Inflammatory macrophage treated with lipopolysaccharide for 4 hours (primary cell): ENCODE measurements at places on chromosomes 1 and 21.

- DNase-seq, result no peak
Measured at GRCh38 chr1:156198831-156199349, 5.0 kb downstream of the SLC25A44 start.

GRCh38 chr21:31254131-31254530 is 89.9 kb downstream of the TIAM1 start:
- no peak for DNase-seq

- no peak for DNase-seq
Measured at GRCh38 chr1:52472384-52472783, 68.0 kb downstream of the PRPF38A start.

DNA sequence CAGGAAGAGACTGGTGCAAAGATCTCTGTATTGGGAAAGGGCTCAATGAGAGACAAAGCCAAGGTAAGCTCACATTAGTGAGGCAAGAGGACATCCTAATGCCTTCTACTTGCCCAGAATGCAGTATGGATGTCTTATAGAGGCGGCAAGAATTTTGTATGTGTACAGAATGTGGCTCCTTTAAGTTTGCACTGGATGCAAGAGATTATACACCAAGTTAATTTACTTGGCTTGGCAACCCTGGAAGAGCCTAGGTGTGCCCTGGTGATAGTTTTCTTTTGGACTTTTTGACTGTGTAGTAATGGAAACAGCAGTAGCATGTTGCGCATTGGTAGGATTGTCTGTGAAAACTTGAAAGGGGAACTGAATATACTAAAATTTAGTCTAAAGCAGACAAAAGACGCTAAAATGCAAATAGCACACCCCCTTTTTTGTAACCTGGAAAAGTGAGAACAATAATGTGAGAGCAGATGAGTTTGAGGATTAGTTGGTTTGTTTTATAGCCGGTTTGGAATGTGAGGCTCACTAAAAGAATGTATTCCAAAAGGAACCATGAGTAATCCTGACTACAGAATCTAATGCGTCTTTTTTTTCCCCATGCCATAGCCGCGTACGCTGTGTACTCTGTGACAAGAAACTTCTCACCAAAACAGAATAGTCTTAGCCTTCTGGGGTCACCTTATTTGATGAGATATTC is 18.1 kb downstream of the KHDRBS1 start:
- no peak for DNase-seq

DNA sequence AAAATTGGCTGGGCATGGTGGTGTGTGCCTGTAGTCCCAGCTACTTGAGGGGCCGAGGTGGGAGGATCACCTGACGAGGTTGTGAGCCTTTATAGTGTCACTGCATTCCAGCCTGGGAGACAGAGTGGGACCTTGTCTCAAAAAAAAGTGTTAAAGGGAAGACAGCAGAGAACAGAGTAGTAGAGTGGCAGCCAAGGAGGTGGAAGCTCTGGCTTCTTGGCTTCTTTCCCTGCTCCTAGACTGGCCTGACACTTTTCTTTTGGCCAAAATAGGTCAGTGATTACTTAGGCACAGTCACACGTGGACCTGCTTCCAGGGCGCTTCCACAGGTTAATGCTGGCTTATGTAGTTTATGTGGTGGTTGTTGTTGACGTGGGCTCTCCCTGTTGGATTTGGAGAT is 3.2 kb downstream of the DIP2A start:
- no peak for DNase-seq

GRCh38 chr21:45019076-45019886 is 55.1 kb upstream of the ADARB1 start:
- no peak for DNase-seq

- no peak for DNase-seq
Measured at GRCh38 chr1:17875882-17876280, 120.7 kb downstream of the ACTL8 start.

DNA sequence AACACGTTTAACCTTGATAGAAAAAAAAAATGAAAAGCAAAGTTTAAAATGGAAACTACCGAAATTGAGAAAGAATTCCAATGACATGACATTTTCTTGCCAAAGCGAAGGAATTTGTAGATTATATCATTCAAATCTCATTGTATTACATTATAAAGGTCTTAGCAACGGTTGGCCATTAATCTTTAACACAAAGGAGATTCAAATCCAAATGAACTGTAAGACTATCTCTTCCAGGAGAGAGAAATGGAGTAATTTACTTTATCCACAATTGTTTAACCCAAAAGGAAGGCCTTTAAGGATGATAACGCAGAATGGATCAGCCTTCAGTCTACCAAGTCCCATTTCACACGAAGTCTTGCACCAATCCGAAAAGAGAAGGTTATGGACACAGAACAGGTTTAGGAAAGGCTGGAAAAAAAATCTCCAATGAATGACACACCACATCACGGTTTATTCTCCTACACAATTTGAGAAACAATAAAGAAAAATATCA is 1.5 kb downstream of the ENAH start:
- no peak for DNase-seq

DNA sequence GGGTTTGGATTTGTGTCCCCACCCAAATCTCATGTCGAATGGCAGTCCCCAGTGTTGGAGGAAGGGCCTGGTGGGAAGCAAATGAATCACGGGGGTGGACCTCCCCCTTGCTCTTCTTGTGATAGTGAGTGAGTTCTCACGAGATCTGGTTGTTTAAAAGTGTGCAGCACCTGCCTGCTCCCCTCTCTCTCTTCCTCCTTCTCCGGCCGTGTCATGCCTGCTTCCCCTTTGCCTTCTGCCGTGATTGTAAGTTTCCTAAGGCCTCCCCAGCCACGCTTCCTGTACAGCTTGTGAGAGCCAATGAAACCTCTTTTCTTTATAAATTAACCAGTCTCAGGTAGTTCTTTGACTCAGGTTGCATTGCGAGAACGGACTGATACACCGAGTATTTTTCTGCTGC is 15.9 kb downstream of the CLDN14 start:
- no peak for DNase-seq
